ENCODE measurements at places on chromosomes 1 and 21. TPM values are rescaled to one million over a fixed set of nuclear protein-coding genes. Genes with fewer than 3 reads are reported as not detected.

The IL19 gene
- not detected for total RNA-seq

The LEPR gene
- total RNA-seq: 12.1 TPM

- DNase-seq: no peak
Measured at GRCh38 chr21:37877888-37878684, 38.2 kb downstream of the KCNJ6 start.

DNA sequence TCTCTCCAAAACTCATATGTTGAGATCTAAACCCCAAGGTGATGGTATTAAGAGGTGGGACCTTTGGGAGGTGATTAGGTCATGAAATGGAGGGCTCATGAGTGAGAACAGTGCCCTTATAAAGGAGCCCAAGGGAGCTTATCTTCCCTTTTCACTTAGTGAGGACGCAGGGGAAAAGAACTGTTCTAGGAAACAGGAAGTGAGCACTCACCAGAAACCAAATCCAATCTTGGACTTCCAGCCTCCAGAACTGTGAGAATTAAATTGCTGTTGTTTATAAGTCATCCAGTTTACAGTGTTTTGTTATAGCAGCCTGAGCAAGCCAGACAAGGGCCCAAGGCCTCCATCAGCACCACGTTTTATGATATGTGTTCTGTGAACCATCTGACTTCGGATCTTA is 60.3 kb upstream of the LRRC8D start:
- no peak for DNase-seq

GRCh38 chr1:24094554-24094953 is 17.4 kb downstream of the MYOM3 start:
- DNase-seq: no peak
